Fibroblast of skin of right biceps (primary cell): ENCODE measurements at places on chromosomes 1 and 21.

DNA sequence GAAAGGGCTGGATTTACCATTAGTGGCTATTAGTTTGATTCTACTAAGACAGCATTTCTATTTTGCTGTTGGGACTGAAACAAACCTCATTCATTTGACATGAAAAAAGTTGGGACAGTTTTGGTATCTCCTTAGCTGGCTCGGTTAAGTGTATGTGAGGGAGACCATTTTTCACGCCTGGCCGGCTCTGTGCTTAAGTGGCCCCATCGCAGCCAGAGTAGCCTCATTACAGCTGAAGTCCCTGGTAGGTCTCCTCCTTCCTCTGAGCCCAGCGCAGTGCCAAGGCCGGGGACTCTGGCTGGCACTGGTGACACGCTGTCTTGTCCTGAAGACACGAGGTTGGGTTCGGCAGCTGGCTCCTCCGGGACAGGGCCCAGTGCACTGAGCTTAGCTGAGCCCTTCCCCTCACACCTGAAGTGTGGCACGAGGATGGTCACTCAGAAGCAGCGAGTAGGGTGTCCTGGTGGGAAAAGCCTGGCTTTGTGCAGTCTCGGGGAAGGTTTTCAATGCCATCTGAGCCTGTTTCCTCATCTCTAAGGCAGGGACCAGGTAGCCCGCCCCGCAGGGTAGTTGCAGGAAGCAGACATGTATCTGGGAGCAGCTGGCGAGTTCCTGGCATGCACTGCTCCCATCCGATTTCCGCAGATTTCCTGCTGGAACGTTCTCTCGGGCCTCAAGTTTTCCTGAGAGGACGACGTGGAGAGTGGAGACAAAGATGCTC, 196.5 kb downstream of the DYRK1A start:
- no peak for DNase-seq

DNA sequence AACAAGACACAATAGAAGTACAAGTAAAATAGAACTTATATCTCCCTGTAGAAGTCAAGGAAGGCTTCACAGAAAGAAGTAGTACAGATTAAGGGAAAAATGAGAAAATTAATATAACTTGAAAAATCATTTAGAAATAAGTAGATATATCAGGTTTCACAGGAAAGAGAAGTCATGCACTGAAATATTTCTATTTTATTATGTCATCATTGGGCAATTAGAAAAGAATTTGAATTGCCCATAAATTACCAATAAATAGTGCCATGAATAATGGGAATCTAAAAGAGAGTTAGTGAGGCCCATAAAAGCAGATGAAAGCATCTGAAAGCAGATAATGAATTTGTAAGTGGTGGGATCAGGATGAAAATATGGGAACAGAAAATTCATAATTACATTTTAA, 1597.8 kb downstream of the PLA2G4A start:
- DNase-seq, result peak; percentile 43

GRCh38 chr1:31043631-31044030, 21.9 kb downstream of the PUM1 start:
- DNase-seq, result no peak

GRCh38 chr1:118323246-118323645, 138.2 kb upstream of the SPAG17 start:
- no peak for DNase-seq

- peak; percentile 80 for DNase-seq
Observed at GRCh38 chr1:23282957-23283356, 61.1 kb downstream of the HNRNPR start.

- DNase-seq, result no peak
Observed at GRCh38 chr1:3111348-3112021, 42.5 kb downstream of the PRDM16 start.

DNA sequence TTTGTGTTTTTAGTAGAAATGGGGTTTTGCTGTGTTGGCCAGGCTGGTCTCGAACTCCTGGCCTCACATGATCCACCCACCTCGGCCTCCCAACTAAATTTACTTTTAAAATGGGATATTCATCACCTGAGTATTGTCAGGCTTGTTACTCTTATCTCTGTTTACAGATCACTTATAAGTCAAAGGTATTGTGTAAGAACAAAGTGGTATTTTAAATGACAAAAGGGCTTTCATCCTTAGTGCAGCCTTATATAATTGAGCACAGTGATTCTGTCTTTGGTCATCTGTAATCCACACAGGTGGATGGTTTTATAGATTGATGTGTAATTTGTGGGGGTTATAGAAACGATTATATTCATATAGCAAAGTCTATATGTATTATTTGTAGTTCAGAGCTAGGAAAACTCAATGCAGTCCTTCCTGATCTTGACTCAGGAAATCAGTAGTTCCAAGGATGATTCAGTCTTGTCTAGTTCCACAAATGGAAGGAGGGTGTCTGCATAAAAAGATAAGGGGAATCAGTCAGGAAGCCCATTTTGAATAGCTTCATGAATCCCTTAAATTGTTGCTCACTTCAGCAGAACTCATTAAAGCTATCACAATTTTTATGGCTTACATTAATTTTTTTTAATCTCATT, 34.6 kb downstream of the STXBP3 start:
- no peak for DNase-seq

DNA sequence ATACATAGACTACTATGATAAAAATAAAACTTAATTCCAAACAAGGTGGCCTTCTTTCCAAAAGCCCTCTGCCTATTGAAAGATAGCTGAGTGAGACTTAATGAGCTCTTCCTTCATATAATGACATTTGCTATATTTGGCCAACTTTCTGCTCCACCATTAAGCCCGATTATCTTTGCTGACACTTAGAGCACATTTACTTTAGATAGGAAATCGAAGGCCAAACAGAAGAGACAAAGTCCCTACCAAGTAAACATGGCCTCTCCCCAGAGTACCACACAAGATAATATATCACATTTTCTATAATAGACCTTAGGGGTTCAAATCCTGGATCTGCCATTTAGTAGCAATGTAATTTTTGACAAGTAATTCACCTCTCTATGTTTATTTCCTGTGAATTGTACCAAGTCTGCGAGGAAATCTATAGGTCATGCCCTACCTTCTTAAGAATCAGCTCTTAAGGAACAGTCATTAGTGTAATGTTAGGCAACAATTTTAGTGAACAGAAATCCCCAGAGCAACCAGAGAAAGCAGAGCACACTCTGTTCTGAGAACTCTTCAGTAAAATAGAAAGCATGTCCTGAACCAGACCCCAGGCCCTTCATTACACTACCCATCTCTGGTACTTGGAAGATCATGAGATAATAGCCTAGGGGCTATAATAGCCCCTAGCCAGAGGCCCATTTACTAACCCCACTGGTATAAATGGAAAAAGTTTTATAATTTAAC, 17.3 kb upstream of the COA6 start:
- no peak for DNase-seq

GRCh38 chr1:227156520-227156919, 161.8 kb downstream of the CDC42BPA start:
- DNase-seq, result peak; percentile 19

- no peak for DNase-seq
Observed at GRCh38 chr1:228279011-228279721, 71.3 kb downstream of the OBSCN start.

- DNase-seq, result no peak
Observed at GRCh38 chr1:228801068-228801467, 65.8 kb downstream of the RHOU start.

GRCh38 chr1:5637171-5637570, 355.1 kb downstream of the NPHP4 start:
- no peak for DNase-seq

- DNase-seq, result no peak
Observed at GRCh38 chr1:52253421-52253820, 111.5 kb downstream of the ZFYVE9 start.

DNA sequence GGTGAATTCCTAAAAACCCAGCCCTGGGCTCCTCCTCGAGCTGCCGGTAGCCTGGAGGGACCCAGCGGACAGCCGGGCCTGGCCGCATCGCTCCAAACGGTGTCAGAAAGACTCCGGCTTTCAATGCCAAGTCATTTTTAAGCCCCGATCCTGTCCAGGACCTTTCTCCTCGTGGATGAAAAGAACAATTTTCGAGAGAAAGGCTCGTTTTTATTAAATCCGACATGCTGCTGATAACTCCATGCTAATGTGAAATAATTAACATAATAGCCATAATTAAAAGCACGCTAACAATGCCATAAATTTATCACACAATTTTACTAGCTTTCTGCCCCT, 4.6 kb upstream of the FOXD3 start:
- no peak for DNase-seq

GRCh38 chr1:37415611-37416244, 58.7 kb upstream of the ZC3H12A start:
- no peak for DNase-seq
